ENCODE measurements at places on chromosomes 6 and 20.

GRCh38 chr6:16316741-16317251 lies 78.4 kb downstream of the GMPR start:
- DNase-seq = no peak

GRCh38 chr6:48628316-48628715 lies 517.3 kb upstream of the PTCHD4 start:
- no peak for DNase-seq

DNA sequence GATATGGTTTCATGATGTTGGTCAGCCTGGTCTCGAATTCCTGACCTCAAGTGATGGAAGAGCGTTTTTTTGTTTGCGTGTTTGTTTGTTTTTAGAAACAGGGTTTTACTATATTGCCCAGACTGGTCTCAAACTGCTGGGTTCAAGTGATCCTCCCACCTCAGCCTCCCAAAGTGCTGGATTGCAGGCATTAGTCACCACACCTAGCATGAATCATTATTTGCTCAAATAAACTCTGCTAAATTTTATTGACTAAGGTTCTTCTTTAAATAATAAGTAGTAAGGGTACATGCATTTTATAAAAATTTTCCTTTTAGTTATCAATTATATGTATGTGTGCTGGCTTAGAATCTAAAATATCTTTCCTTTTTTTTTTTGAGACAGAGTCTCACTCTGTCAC lies 52.9 kb downstream of the ZBTB9 start:
- no peak for DNase-seq

- DNase-seq = no peak
These were observed 144.4 kb downstream of the AHI1 start for GRCh38 chr6:135353113-135353512.

DNA sequence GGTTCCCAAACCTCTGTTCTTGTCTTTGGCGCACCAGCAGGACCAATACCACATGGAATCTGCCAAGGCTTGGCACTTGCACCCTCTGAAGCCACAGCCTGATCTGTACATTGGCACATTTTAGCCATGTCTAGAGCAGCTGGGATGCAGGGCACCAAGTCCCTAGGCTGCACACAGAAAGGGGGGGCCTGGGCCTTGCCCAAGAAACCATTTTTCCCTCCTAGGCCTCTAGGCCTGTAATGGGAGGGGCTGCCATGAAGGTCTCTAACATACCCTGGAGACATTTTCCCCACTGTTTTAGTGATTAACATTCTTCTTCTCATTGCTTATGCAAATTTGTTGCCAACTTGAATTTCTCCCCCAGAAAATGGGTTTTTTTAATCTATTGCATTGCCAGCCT lies 5.4 kb upstream of the FAM120B start:
- DNase-seq = no peak

DNA sequence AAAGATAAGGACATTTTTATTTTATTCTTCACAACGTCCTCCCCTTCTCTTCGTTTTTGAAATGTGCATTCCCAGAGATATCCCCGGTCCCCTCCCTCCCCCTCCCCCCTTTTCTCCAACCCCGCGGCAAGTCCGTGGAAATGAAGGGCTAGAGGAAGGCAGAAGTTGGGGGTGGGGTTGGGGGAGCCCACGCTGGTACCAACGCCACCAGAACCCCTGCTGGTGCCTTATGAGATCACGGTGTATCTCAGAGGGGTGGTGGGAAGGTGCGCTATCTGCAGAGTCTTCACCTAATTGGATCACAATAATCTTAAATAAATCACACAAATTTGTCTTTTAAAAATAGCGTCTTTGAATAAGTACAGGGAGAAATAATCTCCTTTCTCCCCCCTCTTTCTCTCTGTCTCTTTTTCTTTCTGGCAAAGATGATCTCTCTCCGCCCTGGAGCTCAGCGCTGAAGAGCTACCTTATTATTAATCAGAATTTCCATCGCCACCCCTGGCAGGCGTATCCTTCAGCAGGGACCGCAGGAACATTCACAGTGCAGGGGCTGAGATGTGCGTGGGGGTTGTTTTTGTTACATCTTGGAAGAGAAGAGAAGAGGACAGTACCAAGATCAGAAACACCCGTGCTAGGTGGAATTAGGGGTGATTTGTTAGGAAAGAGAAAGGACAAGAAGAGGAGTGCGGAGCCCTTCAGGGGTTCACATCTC lies 915 bp downstream of the CLVS2 start:
- DNase-seq = no peak

Measured in fibroblast of the conjunctiva (primary cell).